Posterior vena cava (tissue), 2 donors: ENCODE measurements at places on chromosomes 1 and 21. TPM values are rescaled to one million over a fixed set of nuclear protein-coding genes. Genes with fewer than 3 reads are reported as not detected.

The GNB1 gene
- total RNA-seq: 379 TPM

The TARDBP gene
- 130 TPM for total RNA-seq

The SERTAD4 gene
- total RNA-seq: 1.7 TPM

The DR1 gene
- total RNA-seq: 41.9 TPM

The KRTAP12-2 gene
- 0.48 TPM for total RNA-seq

The UMODL1 gene
- total RNA-seq: not detected

The FCER1G gene
- total RNA-seq: 40.4 TPM

The PDPN gene
- total RNA-seq: 40.9 TPM

The SLC27A3 gene
- 64.5 TPM for total RNA-seq

The RHOU gene
- total RNA-seq: 24.6 TPM

The SHE gene
- 17.9 TPM for total RNA-seq

The ASTN1 gene
- 0.14 TPM for total RNA-seq

The PITHD1 gene
- 40.4 TPM for total RNA-seq

The ALPL gene
- 55.3 TPM for total RNA-seq

The TFF2 gene
- total RNA-seq: not detected

The PRR9 gene
- total RNA-seq: not detected

The MAB21L3 gene
- total RNA-seq: not detected

The SLC30A2 gene
- not detected for total RNA-seq

The VWA5B1 gene
- not detected for total RNA-seq

The SPATA17 gene
- 0.51 TPM for total RNA-seq

The CLIC4 gene
- 566 TPM for total RNA-seq

The APH1A gene
- total RNA-seq: 68.1 TPM

The NPL gene
- total RNA-seq: 25.2 TPM

The TAS1R1 gene
- total RNA-seq: not detected

The BMP8B gene
- total RNA-seq: 0.69 TPM

The RXRG gene
- total RNA-seq: 0.56 TPM
